PC-9 (cell line): ENCODE measurements at places on chromosomes 13 and 19. TPM values are rescaled to one million over a fixed set of nuclear protein-coding genes. Genes with fewer than 3 reads are reported as not detected.

DNA sequence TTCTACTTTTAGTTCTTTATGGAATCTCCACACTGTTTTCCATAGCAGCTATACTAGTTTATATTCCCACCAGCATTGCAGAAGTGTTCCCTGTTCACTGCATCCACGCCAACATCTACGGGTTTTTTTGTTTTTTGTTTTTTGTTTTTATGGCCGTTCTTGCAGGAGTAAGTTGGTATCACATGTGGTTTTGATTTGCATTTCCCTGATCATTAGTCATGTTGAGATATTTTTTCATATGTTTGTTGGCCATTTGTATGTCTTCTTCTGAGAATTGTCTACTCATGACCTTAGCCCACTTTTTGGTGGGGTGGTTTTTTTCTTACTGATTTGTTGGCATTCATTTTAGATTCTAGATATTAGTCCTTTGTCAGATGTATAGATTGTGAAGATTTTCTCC lies 89.7 kb downstream of the FRY start:
- no peak for DNase-seq

GRCh38 chr19:46391296-46392251 lies 21.8 kb downstream of the CCDC8 start:
- DNase-seq: no peak

- no peak for DNase-seq
Measured at GRCh38 chr19:34773555-34773864, 495 bp upstream of the ZNF599 start.

DNA sequence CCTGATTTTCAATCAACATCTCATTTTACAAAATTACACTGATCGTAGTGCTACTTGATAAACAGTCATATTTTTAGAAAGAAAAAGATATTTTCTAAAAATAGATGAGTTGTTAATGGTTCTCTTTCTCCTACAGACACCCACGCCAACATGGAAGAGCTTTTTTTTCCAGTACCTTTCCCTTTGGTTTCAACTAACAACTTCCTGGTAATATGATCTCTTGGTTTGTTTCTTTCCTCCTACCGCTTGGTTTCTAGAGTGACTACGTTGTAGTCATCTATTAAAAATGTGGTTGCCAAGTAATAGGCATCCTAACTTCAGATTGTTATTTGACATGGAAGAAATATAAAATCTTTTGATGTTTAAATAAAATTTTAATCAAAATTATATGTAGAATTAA lies 189.0 kb downstream of the LACC1 start:
- peak; percentile 79 for DNase-seq

DNA sequence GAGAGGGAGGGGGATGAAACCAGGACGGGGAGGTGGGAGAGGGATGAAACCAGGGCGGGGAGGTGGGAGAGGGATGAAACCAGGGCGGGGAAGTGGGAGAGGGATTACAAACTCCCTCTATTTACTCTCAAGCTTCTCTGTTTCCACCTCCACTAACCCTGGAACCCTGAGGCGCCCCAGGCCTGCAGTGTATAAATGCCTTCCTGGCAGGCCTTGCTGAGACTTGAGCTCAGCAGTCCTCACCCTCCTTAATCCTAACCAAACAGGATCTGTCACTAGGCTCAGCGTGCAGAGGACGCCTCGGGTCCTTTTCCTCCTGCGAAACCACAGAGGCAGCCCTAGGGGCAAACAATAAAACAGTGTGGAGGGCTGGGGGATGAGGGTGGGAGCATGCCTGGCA lies 32.1 kb upstream of the OR1M1 start:
- DNase-seq: peak; percentile 98

DNA sequence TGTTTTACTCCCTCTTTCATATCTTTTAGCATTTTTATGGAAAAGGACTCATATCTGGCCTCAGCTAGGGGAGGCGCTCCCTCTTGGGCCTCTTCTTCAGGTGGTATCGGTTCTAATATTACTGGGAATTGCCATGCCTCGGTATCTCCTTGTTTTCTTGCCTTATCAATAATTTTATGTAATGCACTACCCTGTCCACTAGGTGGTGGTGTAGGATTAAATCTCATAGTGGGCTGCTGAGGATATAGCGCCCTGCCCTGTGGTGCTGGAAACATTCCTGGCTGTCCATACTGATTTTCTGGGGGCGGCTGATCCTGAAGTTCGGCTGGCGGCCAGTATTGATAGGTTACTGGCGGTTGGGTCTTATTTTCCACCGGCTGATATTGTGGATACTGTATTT lies 35.8 kb downstream of the ZNF420 start:
- DNase-seq: no peak

DNA sequence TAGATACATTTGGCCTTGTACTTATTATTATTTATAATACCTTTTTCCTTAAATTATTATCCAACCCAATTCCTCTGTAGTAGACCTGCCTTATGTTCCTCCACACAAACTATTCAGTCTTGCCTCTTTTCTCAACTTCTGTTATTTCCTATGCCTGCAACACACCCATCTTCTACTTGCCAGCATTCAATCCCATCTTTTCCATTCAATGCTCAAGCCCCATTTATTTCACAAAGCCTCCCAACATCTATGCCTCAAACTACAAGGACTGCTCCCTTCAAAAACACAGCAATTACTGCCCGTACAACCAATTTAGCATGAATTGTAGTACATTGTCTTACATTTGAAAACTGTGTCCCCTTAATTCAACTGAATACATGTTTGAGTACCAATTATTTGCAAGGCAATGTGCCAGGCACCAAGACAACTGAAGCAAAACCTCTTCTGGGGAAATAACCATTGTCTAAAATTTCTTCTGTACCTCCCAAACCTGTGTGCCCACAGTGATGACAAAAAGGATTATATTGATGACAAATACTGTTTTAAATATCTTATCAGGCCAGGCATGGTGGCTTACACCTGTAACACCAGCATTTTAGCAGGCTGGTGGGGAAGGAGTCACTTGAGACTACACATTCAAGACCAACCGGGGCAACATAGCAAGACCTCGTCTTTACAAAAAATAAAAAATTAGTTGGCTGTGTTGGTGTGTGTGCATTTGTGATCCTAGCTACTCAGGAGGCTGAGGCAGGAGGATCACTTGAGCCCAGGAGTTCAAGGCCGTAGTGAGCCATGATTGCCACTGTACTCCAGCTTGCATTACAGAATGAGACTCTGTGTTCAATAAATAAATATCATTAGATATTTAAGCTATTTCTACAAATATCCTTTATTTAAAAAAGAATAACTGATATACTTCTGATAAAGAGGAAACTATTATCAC lies 35.1 kb downstream of the ELF1 start:
- no peak for DNase-seq

DNA sequence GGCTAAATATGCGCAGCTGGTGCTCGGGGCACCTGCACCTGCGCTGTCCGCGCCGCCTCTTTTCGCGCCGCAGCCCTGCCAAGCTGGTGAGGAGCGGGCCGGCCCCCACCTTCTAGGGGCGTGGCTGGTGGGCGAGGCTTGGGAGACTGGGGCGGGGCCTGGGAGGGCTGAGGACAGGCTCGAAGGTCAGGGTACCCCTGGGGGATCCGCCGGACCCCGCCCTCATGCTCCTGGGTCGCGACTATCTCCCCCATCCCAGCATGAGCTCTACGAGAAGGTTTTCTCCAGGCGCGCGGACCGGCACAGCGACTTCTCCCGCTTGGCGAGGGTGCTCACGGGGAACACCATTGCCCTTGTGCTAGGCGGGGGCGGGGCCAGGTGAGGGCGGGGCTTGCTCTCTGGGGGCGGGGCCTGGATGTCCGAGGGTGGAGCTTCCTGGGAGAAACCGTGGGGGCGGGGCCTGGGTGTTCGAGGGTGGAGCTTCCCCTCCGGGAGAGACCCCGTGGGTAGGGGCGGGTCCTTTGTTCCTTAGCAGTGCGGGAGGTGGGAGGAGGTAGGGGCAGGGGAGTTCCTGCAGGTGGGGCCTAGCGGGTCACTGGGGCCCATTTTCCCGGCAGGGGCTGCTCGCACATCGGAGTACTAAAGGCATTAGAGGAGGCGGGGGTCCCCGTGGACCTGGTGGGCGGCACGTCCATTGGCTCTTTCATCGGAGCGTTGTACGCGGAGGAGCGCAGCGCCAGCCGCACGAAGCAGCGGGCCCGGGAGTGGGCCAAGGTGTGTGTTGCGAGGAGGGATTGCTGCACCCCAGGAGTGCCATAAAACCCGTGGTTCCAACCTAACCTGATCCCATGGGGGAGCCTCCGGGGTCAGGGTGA lies 19.7 kb downstream of the PNPLA6 start:
- no peak for DNase-seq

DNA sequence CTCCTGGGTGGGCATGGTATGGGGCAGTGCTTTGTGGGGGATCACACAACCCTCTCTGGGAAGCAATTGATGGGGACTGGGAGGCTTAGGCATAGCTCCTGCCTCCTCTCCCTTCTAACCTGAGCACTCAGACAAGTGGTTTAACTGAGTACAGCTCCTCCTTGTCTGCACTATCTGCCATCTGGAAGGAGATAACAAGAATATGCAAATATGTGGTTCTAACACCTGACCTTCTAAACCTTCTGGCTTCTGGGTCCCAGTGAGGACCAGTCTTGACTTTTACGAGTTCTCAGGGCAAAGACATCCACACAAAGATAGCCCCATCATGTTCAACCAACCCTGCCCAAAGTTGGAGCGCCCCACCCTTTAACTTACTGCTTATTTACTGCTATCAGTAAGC lies 381.0 kb upstream of the TSHZ3 start:
- no peak for DNase-seq

- DNase-seq: no peak
Measured at GRCh38 chr19:53389571-53389970, 5.4 kb upstream of the ZNF765 start.

DNA sequence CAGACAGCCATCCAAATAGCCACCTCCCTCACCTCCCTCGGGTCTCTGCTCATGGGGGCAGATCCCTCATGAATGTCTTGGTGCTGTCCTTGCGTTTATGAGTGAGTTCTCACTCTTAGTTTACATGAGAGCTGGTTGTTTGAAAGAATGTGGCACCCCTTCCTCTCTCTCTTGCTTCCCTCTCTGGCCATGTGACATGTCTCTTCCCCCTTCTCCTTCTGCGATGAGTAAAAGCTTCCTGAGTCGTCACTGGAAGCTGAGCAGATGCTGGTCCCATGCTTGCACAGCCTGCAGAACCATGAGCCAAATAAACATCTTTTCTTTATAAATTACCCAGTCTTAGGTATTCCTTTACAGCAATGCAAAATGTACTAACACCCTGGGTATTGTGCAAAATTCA lies 208.7 kb downstream of the LACC1 start:
- DNase-seq: no peak

DNA sequence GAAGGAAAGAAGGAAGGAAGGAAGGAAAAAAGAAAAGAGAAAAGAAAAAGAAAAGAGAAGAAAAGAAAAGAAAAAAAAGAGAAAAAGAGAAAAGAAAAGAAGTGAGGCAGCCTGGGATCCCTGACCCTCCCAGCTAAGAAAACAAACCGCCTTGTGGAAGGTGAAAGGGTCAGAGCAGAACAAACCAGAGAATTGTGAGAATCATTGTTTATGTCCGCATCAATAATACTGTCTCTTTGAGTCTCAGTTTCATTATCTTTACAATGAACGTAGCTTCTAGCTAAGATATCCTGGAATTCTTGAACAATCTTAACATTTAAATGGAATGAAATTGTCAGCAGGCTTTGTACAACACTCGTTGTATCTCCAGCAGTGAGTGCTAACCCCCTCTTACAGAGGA lies 66.4 kb upstream of the SERP2 start:
- no peak for DNase-seq

GRCh38 chr13:84672616-84673015 lies 790.3 kb upstream of the SLITRK1 start:
- DNase-seq: no peak

UPK1A gene
- 0.65 and 1.6 TPM in 2 replicates for total RNA-seq

SIGLEC14 gene
- total RNA-seq: not detected in 2 replicates

LRRC63 gene
- 0.28 TPM in 1 of 2 replicates, not detected in the other for total RNA-seq

CCDC122 gene
- total RNA-seq: 7.4 and 7.9 TPM in 2 replicates

PINLYP gene
- 0.53 and 2.0 TPM in 2 replicates for total RNA-seq
